ENCODE measurements at places on chromosomes 4 and X.

DNA sequence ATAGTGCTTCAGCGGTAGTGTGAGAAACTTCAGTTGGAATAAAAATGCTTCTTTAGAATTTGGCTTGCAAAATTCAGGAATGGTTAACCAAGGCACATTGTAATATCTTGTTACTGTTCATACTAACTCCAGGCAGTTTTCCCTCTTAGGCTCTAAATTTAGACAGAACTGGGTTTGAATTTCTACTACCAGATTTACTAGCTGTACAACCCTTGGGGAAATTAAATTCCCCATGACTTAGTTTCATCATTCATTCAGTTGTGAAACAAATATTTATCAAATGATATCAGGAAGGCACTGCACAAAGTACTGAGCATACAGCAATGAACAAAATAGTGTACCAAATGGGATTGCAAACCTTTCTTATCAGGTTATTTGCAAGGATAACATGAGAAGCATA is 135.0 kb upstream of the IL15 start:
- DNase-seq = no peak

DNA sequence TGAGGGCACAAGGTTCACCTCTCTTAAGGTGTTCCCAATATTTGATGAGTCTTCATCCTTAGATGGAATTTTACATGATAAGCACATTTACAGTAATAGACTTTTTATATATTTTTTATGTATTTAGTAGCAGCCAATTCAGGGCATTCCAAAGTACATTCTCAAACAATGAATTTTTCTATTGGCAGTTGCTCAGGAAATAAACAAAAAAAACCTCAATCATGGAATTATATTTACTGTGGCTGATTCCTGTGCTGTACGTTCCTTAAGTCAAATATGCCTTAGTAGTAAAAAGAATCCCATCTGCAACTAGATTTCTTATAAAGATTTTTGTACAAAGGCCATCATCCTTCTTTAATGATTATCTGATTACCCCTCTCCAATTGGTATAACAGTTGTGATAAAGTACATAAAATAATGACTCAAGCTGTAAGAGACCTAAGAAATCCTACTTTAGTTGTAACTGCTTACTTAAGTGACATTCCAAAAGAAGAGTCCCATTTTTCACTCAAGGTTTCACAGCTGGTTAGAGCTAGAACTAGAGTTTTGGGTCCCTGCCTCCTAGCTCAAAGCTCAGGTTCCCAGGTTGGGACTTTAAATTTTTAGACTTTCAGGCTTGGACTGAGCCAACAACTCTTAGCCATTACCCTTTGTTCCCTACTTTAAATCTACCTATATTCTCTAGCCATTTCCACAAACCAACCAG is 152.7 kb downstream of the FHIP1A start:
- DNase-seq = no peak

DNA sequence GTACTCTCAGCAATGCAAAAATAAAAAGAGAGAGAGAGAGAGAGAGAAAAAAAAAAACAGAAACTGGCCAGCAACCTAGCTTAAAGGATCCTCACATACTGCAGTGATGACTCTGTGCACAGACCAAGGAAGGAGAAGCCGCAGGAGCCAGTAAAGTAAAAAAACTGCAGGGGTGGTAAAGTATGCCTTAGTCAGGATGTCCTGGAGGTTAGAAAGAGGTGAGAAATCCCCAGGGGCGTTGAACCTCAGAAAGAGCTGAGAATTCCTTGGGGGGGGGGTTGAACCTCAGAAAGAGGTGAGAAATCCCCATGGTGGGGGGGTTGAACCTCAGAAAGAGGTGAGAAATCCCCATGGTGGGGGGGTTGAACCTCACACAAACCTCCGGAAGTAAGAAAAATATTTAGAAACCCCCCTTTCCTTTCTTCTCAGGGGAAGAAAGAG is 48.0 kb downstream of the MAGEA9 start:
- peak; percentile 3 for DNase-seq

- DNase-seq = no peak
Observed at GRCh38 chr4:54371173-54371572, 142.1 kb downstream of the PDGFRA start.

DNA sequence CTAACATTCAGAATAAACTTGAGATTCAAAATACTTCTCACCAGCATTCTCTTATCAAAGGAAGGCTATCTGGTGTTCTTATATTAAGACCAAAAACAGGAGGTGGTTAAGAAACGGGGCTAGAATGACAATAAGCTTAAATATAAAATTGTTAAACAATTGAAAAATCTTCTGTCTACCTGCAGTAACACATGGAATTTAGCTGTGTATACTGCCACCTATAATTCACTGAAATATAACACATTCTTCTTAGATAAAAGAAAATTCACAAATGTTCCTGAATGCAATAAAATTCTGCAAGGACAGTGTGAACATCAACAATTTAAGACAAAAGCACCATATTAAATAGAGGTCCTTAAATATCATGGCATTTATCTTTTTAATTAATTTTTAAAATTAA is 11.5 kb upstream of the PCDH10 start:
- no peak for DNase-seq

DNA sequence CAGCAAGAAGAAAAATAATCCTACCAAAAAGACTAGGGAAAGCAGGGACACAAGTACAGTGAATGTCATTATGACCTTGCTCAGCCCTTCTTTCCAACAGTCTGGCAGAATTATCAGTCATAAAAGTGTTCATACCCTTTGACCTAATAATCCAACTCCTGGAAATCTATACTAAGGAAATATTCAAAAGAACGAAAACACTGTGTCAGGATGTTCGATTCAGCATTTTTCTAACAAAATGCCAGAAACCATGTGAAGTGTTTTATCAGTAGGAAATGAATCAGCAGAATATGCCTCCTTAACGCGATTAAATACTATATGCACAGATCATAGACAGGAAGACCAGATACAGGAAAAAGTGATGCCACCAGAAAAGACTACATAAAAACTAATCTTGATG is 16.2 kb upstream of the S100G start:
- DNase-seq = no peak

- DNase-seq = peak; percentile 89
Observed at GRCh38 chrX:318068-318738, 393 bp downstream of the GTPBP6 start.

- DNase-seq = no peak
Observed at GRCh38 chrX:145729635-145730034, 88.0 kb upstream of the SLITRK2 start.

GRCh38 chr4:8648296-8648695 is 55.7 kb downstream of the CPZ start:
- DNase-seq = no peak

DNA sequence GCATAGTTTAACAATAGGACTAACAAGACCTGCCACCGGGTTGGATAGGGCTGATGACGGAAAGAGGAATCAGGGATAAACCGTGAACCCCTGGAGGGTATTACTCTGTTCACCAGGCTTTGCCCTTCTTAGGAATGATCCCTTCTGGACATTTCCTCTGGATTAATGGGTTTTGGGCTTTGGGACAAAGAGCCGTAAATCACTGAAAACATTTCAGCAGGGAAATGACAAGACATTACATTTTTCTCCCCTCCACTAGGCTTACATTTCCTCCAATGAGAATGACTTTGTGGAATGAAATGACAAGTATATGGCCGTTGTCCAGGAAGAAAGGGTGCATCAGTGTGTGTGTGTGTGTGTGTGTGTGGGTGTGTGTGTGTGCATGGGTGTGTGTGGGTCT is 25.9 kb upstream of the RBPJ start:
- no peak for DNase-seq

DNA sequence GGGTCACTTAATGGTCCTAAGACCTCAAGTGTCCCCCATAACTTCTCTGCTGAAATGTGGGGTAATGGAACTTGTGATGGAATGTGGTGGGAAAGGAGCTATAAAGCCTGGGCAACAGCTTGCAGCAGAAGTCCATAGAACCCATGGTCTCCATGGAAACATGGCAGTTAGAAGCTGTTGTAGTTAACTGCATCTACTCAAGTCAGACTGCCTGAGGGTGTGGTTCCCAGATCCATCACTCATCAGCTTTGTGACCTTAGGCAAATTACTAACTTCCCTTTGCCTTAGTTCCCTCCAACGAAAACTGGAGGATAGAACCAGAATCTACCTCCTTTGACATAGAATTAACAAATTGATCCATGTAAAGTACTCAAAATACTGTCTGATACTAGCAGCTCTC is 113.0 kb downstream of the SPATA18 start:
- DNase-seq = no peak

- DNase-seq = no peak
Observed at GRCh38 chr4:27930976-27931375, 1070.3 kb downstream of the STIM2 start.

GRCh38 chrX:152647978-152648377 is 10.3 kb downstream of the GABRQ start:
- no peak for DNase-seq

GRCh38 chr4:102477657-102478056 is 23.5 kb upstream of the NFKB1 start:
- DNase-seq = no peak

- DNase-seq = no peak
Observed at GRCh38 chr4:31573554-31573953, 853.4 kb downstream of the PCDH7 start.

DNA sequence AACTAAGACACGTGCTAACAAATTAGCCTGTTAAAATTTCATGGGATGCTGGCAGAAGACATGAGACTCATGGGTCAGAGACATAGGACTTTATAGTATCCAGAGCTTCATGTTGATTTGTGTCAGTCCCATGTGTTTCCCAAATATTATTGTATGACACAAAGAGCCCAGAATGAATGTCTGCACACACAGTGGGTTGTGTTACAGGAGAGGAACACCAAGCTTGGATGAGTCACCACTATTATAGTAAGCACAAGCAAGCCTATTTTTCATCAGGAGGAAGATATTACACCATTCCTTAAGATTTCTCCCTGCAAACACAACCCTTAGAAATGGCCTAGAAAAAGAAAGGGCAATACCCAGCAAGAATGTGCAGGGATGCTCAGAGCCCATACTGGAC is 15.4 kb downstream of the BBS12 start:
- DNase-seq = no peak

GRCh38 chr4:82380344-82380743 is 6.6 kb upstream of the HNRNPD start:
- DNase-seq = no peak

GRCh38 chrX:148872161-148872535 is 371.7 kb downstream of the AFF2 start:
- DNase-seq = no peak

GRCh38 chrX:56031409-56031808 is 200.7 kb upstream of the KLF8 start:
- no peak for DNase-seq

DNA sequence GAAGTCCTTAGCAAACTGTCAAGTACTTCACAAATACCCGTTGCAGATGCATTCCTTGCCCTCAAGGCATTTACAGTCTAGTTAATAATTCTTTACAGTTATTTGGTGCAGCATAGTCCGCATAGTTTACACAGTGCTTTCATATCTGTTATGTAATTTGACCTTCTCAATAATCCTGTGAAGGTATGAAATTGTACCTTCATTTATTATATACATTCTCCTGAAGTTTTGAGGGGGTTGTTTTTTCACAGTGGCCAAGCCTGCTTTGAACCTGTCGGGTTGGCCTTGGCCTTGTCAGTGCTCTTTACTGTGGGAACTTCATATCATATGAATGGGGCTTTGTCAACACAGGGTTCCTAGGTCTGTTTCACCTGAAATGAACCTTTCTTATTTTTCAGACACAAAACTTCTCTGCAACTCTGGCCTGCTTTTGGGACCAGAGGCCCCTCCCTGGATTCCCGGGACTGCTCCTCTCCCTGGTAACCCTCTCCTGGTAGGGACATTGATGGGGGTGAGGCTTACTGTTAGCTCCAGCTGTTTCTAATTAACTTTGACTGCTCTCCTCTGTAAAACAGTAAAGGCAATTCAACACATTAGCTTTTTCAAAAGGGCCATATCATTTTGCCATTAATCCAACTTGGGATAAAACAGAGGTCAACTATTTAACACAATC is 9.1 kb downstream of the IGFBP7 start:
- DNase-seq = no peak
